ENCODE measurements at places on chromosomes 12 and 14.

DNA sequence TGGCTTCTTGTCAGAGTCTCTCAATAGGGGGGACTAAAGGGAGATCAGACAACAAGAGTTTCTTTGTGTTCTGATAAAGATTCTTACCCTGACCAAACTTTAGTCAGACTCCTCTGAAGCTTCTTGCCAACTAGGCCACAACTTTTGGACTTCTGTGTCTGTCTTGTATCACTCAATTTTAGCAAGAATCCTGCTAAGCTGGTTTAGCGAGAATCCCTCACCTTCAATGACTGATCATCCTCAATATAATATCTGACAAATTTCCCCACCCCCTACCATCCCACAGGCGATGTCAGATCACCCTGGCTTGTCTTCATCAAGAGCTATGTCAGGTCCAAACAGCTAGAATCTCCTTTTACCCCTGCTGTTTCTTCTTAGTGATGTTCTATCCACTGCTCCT lies 215.2 kb downstream of the RASSF9 start:
- DNase-seq, result no peak

GRCh38 chr14:24695265-24696241 lies 61.6 kb upstream of the GZMB start:
- DNase-seq, result no peak

- no peak for DNase-seq
Measured at GRCh38 chr14:74843653-74844052, 32.3 kb downstream of the PROX2 start.

GRCh38 chr12:88558340-88558867 lies 21.9 kb downstream of the KITLG start:
- DNase-seq, result no peak

Measured in sciatic nerve (tissue), 2 donors.